ENCODE measurements at places on chromosomes 12 and 14. TPM values are rescaled to one million over a fixed set of nuclear protein-coding genes. Genes with fewer than 3 reads are reported as not detected.

Gene TGM1
- 566 TPM for total RNA-seq

Gene SLC22A17
- total RNA-seq = 0.88 TPM

Gene PRICKLE1
- total RNA-seq = 8.0 TPM

Gene EPYC
- total RNA-seq = not detected

Gene SMCO2
- not detected for total RNA-seq

Data from esophagus squamous epithelium (tissue), 5 donors.